ENCODE measurements at places on chromosomes 5 and 9.

GRCh38 chr5:53969176-53969730, 341.1 kb downstream of the ARL15 start:
- DNase-seq, result no peak

GRCh38 chr5:27908341-27908740, 870.0 kb upstream of the CDH9 start:
- DNase-seq, result no peak

DNA sequence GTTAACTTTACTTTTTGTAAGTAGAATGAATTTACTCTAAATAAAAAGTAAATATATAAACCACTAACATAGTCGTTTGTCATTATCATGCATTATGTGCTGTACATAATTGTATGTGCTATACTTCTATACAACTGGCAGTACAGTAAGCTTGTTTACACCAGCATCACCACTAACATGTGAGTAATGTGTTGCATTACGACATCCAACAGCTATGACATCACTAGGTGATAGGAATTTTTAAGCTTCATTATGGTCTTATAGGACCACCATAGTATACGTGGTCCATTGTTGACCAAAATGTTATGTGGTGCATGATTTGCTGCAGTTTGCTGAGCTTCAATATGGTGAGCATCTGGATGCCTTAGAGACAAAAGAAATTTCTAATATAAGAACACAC, 819.1 kb upstream of the GRAMD2B start:
- no peak for DNase-seq

- no peak for DNase-seq
These were observed 44.0 kb downstream of the MED27 start for GRCh38 chr9:132035679-132036078.

DNA sequence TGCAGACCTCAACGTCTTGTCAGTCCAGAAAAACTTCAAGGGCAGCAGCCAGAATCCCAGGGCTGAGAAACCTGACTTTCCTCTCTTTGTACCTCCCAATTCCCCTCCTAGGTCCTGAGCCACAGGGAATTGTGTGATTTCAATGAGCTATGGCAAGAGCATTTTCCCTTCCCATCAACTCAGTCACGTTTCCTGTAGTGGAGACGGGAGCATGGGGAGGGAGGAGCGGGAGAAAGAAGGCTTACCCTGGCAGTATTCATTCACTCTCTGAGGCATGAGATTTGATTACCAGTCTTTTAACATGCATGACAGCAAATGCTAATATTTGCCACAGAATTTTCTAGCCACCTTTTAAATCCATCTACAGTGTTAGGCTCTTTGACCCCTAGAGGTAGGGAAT, 109.4 kb upstream of the TBCA start:
- DNase-seq, result no peak

- no peak for DNase-seq
These were observed 4.6 kb upstream of the TERT start for GRCh38 chr5:1299511-1299850.

DNA sequence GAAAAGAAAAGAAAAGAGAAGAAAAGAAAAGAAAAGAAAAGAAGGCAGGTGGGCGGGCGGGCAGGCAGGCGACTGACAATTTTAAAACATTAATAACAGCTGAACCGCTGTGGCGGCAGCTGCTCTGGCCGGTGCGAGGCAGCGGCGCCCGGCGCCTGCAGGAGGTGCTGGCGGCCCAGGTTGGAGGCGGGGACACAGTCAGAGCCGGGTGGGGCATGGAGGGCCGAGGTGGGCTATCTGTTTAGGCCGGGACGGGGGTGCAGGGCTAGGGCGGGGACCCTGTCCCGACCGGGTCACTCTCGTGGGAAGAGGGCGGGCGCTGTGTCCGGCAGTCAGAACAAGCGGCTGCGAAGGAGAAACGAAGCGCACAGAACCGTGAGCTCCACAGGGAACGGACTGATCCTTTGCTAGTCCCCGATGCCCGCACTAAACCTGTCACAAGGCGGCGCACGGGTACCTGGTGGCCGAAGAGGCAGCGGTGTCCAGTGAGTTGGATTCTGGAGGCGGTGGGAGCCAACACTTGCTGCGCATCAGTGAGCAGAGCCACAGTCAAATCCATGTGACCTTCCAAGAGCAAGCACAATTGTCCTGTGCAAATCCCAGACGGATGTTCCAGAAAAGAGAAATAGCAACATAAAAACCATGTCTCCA, 13.6 kb upstream of the ALDOB start:
- DNase-seq, result peak; percentile 94

GRCh38 chr9:133727876-133728441, 10.2 kb downstream of the SARDH start:
- no peak for DNase-seq

DNA sequence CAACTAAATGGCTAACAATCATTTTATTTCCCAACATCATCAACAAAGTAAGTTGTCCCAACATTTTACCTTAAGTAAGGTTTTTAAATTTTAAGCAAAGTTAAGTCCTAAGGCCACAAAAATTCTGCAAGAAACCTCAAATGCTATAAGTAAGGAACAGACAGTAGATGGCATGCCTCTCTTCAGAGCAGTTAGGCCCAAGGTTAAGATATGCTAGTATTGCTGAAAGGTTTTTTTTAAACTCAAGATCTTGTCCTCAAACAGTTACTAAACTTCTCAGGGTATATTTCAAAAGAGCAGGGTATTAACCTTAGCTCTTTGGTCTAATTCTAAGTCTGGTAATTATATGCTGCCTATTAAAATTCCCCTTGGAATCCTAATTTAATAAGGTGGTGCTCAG, 35.1 kb downstream of the PJA2 start:
- no peak for DNase-seq

DNA sequence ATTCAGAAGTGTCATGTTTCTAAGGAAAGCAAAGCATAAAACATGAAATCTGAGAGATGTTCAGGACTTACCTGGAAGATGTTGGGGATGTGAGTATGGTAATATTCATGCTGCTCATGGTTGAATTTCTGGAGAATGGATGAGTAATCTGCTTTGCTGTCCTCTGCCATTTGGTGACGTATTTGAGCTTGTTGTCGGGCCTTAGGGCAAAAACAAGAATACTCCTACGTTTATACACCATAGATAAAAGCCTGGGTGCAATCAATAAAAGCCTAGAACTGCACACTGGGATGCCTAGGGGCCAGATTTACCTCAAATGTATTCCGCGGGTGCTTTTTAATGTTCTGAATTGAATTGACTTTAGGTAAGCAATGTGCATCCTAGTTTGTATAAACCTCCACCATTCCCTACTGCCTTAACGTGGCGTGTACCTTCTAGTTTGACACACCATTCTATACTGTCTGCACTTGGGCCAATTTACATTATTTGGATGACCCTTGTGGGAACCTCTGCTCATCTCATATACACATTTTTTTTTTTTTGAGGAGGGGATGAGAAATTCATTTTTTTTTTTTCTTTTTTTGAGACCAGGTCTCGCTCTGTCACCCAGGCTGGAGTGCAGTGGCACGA, 94.4 kb downstream of the USP20 start:
- no peak for DNase-seq

Data from islet precursor cell (in vitro differentiated cells).